ENCODE measurements at places on chromosomes 4 and X. TPM values are rescaled to one million over a fixed set of nuclear protein-coding genes. Genes with fewer than 3 reads are reported as not detected.

XG gene
- total RNA-seq = under 0.01 TPM

ATP7A gene
- total RNA-seq = 22.4 TPM

ZNF157 gene
- under 0.01 TPM for total RNA-seq

GPR50 gene
- not detected for total RNA-seq

IL13RA2 gene
- under 0.01 TPM for total RNA-seq

MSMO1 gene
- total RNA-seq = 40.1 TPM

FOXR2 gene
- not detected for total RNA-seq

Data from IMR-90 (cell line).